ENCODE measurements at places on chromosomes 5 and 9.

DNA sequence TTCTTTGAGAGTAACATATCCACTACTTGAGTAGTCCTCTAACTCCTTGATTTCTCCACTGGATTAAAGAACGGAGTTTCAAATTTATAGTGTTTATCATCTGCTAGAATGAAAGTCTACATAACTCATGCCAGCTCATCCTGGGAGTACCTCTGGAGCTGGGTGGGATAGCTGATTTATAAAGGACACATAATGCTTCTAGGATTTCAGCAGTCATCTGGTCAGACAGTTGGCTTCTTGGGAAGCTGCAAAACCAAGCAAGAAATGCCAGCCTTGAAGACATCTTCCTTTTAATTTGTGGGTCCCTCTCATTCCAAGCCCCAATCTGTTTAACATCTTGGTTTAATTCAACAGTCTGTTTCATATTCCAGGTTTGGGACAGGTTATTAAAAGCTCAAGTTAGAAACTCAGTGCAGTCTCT lies 3.2 kb downstream of the GALNT10 start:
- no peak for DNase-seq
- H3K36me3 ChIP-seq = no peaks in the 10 kb centered on the region
- no peak overlapping the region for H3K27ac ChIP-seq
- peaks cover 33% of the 10 kb centered on the region for H3K4me1 ChIP-seq
- no peaks in the 10 kb centered on the region for H3K27me3 ChIP-seq

DNA sequence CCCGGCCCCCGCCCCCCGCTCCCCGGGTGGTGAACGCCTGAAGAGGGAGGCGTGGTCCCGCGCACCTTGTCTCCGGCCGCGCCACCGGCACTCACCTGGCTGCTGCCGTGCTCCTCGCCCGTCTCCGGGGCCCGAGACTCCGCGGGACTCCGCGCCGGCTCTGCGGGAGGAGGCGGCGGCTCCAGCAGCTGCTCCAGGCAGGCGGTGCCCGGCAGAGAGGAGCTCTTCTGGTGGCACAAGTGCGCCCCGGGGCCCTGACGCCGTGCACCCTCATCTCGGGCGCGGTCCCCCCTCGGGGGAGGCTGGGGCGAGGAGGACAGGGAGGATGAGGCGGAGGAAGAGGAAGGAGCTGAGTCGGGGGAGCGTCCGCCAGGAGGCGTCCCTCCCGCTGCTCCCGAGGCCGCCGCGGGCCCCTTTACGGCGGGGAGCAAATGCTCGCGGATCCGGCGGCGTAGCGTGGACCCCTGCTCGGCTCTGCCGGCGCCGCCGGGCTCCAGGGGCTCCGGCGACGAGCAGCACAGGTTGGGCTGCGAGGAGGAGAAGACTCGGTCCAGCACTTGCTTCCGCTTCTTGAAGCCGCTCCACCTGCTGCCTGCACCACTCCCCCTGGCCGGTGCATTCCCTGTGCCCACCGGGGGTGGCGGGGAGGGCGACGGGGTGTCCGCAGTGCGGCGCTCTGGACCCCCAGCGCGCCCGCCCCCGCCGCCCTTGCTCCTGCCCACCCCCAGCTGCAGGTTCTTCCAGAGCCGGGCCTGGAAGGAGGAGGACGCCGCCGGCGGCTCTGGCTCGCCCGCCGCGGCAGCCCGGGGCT lies 928 bp downstream of the MCTP1 start:
- no peaks in the 10 kb centered on the region for H3K4me1 ChIP-seq
- H3K27ac ChIP-seq = no peak overlapping the region
- no peaks in the 10 kb centered on the region for H3K27me3 ChIP-seq

DNA sequence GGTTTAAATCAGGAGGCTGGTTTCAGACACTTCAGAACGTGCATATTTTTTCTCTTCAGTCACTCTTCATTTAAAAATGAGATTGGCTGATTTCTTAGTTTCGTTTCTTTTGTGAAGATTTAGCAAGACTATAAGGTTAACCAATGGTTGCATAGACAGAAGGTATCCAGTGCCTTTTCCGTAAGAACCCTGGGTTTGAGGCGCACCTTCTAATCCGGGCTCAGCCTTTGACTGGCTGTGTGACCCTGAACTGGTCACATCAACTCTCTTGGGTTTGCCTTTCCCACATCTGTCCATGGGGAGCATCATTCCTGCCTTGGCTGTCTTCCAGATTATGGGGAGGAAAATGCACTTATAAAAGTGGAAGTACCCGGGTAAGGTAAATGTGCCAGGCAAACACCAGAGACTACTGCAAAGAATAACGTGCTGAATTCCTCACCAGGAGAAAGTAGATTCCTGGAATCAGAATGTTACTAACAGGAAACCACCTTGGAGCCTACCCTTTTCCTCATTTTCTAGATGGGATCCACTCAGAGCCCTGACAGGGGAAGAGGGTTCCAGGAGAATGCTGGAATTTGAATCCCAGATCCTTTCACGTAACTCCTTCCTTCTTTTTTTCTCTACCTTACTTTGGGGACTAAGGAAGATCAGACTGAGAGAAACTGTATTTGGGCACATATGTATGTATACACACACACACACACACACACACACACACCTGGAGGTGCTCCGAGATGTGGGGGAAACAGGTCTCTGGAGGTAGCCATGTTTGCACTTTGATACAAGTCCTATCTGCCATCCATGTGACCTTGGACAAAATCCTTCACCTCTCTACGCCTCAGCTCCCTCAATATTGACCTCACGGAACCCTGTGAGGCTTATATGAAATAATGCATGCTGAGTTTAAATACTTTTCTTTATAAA lies 6.8 kb downstream of the HAND1 start:
- no peak overlapping the region for H3K4me3 ChIP-seq
- H3K27ac ChIP-seq = no peak overlapping the region
- no peaks in the 10 kb centered on the region for H3K27me3 ChIP-seq
- H3K4me1 ChIP-seq = peaks cover 11% of the 10 kb centered on the region

GRCh38 chr5:54009357-54009756 lies 301.0 kb downstream of the ARL15 start:
- no peaks in the 10 kb centered on the region for H3K27me3 ChIP-seq
- no peak overlapping the region for H3K4me3 ChIP-seq
- H3K4me1 ChIP-seq = peaks cover 20% of the 10 kb centered on the region

DNA sequence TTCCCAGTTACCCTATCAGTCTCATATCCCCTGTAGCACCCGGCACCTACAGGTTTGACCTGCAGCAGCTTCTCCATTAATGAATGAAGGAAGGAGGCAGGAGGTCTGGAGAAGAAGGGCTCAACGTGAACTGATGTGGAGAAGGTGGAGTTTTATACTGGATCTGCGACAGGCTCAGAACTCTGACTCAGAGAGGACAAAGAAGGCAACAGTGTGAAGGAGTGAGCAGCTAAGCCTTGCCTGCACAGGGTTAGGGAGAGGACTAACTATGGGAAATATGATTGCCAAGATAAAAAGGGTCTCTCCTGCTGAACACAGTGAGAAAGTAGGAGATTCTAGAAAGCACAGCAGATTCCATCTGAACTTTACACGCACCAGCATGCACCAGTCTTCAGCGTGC lies 23.6 kb downstream of the RASEF start:
- H3K4me3 ChIP-seq = no peak overlapping the region
- H3K36me3 ChIP-seq = no peaks in the 10 kb centered on the region
- H3K4me1 ChIP-seq = no peaks in the 10 kb centered on the region
- no peak for DNase-seq
- no peak overlapping the region for H3K27ac ChIP-seq
- no peaks in the 10 kb centered on the region for H3K27me3 ChIP-seq

DNA sequence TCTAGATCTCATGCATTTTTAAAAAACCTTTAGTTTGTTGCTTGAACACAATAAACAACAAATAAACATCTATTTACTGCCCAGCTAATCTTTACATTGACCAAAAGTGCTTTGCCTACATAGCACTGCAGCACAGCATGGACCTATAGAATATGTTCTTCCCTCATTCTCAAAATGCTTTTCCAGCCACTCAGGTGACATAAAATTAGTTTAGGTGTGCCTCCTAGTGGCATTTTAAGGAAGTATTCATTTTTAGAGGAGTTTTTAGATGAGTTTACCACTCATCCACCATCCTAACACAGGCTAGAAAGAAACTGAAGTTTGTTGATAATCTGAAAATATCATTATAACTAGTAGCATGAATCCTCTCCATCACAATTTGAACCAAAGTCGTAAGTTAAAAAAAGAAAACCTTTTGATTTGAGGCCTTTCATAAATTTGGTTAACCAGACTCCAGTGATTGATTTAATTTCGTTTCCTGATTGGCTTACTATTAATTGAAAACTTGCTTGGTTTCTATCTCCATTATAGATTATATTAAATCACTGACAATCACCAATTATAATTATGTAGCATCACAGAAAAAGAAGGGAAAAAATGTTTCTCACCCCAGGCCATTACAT lies 12.6 kb downstream of the PLGRKT start:
- no peak for DNase-seq
- no peaks in the 10 kb centered on the region for H3K36me3 ChIP-seq
- H3K4me3 ChIP-seq = no peak overlapping the region
- H3K4me1 ChIP-seq = no peaks in the 10 kb centered on the region
- no peak overlapping the region for H3K27ac ChIP-seq
- no peaks in the 10 kb centered on the region for H3K27me3 ChIP-seq

DNA sequence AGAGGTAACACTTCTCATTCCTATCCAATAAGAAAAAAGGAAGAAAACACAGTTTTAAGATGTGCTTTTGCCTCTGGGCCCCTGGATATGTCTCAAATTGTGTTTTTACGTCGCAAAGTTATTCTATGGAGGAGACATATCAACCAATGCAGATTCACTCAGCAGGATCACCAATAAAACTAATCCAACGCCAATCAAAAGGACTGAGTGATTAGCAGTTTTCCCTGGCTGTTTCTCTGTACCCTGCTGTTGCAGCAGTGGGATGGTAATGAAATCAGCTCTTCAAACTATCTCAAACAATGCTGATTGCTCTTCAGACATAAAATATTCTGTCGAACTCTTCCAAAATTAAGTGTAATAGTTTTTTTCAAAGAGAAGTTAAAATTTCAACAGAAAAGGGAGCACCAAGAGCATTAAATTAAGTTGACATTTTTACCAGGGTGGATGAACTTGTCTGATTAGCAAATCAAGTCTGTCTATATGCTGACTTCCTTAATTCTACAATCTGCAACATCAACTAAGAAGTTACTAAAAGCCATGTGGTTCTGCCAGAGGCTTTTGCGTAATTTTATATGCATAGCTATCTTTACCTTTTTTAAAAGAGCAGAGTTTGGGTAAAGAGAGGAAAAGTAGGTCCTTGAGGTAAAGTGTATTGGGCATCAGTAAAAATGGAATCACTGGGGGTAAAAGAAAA lies 9.7 kb upstream of the HK3 start:
- no peak for DNase-seq
- no peak overlapping the region for H3K4me3 ChIP-seq
- H3K27me3 ChIP-seq = no peaks in the 10 kb centered on the region
- H3K4me1 ChIP-seq = no peaks in the 10 kb centered on the region
- no peaks in the 10 kb centered on the region for H3K36me3 ChIP-seq
- H3K27ac ChIP-seq = no peak overlapping the region

DNA sequence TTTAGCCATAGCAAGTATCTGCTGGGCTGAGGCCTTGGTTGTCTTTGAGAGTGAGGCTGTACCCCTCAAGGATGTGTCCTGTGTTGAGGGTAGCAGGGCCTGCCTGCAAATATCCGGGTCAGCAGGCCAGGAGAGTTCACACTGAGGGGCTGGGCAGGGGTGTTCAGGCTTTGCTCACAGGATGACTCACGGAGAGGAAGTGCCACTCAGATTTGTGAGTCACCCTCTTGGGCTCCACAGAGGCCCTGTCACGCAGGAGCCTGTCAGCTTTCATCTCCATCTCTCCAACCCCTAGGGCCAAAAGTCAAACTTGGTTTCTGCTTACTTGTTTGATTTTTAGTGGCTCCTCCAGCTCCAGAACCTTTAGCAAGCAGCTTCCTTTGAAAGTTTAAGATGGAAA lies 211.5 kb downstream of the SEC61B start:
- no peak overlapping the region for H3K27ac ChIP-seq
- DNase-seq = no peak
- H3K36me3 ChIP-seq = no peaks in the 10 kb centered on the region
- no peak overlapping the region for H3K4me3 ChIP-seq
- H3K27me3 ChIP-seq = no peaks in the 10 kb centered on the region
